Substantia nigra (tissue), 51 donors: ENCODE measurements at places on chromosomes 12 and 14.

- DNase-seq = no peak
Observed at GRCh38 chr14:36028218-36028617, 148.3 kb downstream of the PTCSC3 start.

GRCh38 chr14:101840649-101841369 lies 79.3 kb downstream of the PPP2R5C start:
- no peak for DNase-seq

GRCh38 chr14:94317259-94317658 lies 5.9 kb downstream of the SERPINA6 start:
- DNase-seq = no peak

- DNase-seq = no peak
Observed at GRCh38 chr12:129530517-129530916, 373.3 kb downstream of the TMEM132D start.

DNA sequence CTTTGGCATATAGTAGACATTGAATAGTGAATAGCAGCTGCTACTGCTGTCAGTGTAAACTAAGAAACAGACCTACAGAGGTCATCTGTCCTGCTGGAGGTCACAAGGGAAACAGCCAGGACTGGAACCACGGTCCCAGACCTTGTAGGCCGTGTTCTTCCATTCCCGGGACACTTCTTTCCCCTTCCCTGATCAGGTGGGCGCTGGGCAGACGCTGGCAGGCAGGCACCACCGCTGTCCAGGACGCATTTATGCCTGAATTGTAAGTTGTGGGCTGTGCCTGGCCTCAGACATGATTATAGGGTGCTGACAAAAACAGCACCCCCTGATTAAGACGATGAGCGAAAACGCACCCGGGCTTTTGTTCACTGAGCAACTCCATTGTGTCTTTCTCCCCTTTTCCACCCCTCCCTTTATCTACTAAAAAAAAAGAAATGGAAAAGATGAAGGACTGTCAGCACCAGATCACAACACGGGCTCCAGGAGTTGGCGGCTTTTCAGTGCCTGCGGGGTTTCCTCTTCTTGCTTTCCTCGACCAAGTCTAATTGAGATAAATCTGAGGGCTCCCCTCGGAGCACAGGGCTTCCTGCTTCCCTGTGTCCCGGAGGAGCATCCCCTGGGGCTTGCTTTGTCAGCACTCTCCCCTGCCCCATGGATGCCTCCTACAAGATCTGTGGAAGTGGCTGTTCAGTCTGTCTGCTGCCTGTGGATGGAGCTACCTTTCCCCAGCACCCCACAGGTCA lies 80.6 kb downstream of the TSPAN9 start:
- no peak for DNase-seq

- DNase-seq = no peak
Observed at GRCh38 chr12:52044292-52044983, 6.8 kb upstream of the NR4A1 start.

DNA sequence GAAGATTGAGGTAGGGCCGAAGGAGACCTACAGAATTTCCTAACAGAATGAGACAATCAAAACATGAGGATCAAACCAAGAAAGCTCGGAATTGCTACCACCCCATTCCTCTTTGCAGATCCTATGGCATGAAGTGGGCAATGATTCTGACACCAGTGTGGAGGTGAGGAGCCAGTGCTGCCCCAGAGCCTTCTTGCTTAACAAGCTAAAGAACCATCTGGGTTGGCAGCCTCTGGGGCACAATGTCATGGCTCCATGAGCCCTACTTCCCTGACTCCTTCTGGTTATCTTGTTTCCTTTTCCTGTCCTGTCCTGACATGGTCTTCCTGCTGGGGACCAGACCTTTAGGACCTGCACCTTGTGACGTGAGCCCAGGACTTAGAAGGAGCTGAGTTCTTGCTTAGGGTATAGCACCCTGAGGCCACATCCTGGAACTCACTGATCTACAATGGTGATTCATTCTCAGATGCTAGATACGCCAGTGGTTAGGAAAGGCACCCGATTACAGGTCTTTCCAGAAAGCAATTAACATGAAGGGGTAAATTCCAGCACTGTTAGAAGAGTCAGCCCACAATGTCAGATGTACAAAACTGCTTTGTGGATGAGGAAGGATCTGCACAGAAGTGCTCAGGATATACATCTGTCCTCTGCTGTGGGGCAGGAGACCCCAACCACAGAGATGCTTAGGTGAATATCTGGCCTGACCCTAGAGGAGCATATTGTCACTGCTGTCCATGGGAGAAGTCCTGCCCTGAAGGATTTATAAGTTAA lies 324.2 kb downstream of the ZFP36L1 start:
- DNase-seq = no peak

GRCh38 chr12:129903956-129904829 lies at the start of gene TMEM132D:
TMEM132D (minus strand) TSS chr12:129904025.
- no peak for DNase-seq

- peak; percentile 19 for DNase-seq
Observed at GRCh38 chr14:54175298-54175942, 218.8 kb upstream of the BMP4 start.

DNA sequence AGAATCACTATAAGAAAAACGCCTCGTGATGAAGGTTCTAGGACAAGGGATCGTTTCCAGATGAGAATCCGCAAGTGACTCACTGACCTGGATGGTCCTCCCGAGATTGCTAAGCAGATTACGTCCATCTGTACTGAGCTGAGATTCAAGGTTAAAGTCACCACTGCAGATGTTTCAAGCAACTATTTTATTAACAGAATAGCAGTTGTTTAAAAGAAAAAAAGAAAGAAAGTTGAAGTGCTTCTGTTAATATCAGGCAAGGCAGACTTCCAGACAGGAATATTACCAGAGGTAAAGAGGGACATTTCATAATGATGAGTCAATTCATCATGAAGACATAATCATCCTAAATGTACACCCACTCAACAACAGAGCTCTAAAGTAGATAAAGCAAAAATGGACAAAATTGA lies 17.9 kb downstream of the PXN start:
- DNase-seq = no peak

GRCh38 chr14:68794851-68795596 lies 2.2 kb upstream of the ZFP36L1 start:
- no peak for DNase-seq

- no peak for DNase-seq
Observed at GRCh38 chr14:44170101-44170500, 337.0 kb downstream of the FSCB start.
